Stimulated activated CD8-positive, alpha-beta memory T cell treated with anti-CD3 and anti-CD28 coated beads, Interleukin-7, amount 100 ng/mL, for 1 hour (primary cell): ENCODE measurements at places on chromosomes 5 and 9.

DNA sequence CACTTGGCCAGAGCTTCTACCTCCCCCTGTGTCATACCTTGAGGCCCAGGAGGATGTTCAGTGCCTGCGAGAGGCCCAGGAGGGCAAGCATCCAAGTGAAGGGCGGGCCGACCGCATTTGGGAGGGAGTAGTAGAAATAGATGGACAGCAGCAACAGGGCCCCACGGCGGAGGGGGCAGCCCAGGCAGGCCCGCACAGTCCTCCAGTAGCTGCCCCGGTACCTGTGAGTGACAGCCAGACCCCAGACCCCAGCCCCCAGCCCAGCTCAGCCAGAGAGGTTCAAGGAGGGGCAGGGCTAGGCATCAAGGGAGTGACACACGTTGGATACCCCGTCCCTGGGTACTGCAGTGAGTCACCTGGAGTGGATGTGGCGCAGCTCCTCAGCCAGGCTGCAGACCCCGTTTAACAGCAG is 1.4 kb downstream of the STING1 start:
- no peak for DNase-seq

- DNase-seq: no peak
Measured at GRCh38 chr9:5481322-5482040, 28.9 kb upstream of the PDCD1LG2 start.

GRCh38 chr5:72366324-72366976 is 46.3 kb downstream of the PTCD2 start:
- peak; percentile 9 for DNase-seq

DNA sequence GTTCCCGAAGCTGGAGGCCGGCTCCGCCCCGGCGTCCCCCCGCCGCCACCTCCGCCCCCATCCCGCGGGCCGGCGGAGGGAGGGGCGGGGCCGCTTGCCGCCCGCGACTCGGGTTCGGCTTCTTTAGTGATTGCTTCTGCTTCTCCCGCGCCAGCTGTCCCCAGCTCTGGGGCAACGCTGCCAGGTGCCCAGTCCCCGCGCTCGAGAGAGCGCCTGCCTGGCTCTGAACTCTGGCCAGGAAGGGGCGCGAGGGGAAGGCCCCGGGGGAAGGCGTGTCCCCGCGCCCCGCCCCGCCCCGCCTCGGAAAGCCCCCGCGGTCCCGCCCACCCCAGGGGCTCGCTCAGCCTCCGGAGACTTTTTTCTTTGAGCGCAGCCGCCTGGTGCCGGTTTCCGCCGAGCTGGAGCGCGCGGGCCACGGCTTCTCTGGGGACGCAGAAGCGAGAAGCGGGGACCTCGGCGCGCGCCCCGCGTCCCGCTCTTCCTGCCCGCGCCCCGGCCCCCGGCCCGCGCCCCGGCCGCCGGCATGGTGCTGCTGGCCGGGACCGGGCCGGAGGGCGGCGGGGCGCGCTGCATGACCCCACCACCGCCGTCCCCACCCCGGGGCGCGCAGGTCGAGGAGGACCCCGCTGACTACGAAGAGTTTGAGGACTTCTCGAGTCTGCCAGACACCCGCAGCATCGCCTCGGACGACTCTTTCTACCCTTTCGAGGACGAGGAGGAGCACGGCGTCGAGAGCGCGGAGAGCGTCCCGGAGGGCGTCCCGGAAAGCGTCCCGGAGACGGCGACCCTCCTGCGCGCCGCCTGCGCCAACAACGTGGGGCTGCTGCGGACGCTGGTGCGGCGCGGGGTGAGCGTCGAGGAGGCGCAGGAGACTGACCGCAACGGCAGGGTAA is at the start of gene ANKRD33B:
Gene ANKRD33B (plus strand): TSS at position 126 of the 893 bp plus-strand sequence. CDS start 398 bp downstream, at position 524.
- peak; percentile 49 for DNase-seq

- DNase-seq: no peak
Measured at GRCh38 chr5:10355071-10355889, 1.8 kb downstream of the MARCHF6 start.

- DNase-seq: no peak
Measured at GRCh38 chr5:1033606-1034420, 25.2 kb downstream of the NKD2 start.

DNA sequence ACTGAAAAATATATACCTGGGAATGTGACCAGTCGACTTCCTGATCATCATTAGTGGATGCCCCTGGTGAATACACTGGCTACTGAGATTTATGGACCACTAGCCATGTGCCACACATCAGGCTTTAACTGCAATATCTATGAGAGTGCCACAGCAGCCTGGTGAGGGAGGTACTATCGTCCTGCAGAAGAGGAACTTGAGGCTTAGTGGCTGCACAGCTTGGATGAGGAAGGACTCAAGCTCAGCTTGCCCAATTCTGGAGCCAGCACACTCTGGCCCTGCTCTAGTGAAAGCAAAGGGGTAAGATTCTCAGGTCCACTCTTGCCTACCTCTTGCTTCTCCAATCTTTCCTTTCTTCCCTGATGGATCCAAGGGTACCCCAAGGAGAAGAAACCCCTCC is 129.3 kb downstream of the ENTREP1 start:
- DNase-seq: no peak

- no peak for DNase-seq
Measured at GRCh38 chr5:141821430-141821925, 56.7 kb downstream of the PCDH1 start.

- DNase-seq: no peak
Measured at GRCh38 chr5:107422494-107422893, 248.2 kb downstream of the EFNA5 start.

- no peak for DNase-seq
Measured at GRCh38 chr9:91276513-91276912, 85.2 kb downstream of the AUH start.

DNA sequence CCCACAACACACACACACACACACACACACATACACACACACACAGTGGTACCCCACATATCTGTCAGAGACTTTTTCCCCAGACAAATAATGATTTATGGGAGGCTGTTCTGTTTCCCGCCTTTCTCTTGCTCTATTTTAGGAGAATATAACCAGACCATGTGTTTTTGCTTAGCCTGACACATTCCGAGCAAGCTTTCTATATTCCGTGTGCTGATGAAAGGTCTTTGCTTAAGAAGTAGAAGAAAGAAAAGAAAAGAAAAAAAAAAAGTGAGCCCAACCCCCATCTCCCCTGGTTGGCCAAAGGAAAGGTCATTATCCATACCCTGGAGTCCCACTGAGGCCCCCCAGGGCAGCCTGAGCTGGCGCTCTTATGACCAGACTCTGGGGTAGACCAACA is 338.6 kb downstream of the SLIT3 start:
- no peak for DNase-seq

GRCh38 chr9:123761905-123762605 is 167.9 kb downstream of the DENND1A start:
- DNase-seq: no peak

DNA sequence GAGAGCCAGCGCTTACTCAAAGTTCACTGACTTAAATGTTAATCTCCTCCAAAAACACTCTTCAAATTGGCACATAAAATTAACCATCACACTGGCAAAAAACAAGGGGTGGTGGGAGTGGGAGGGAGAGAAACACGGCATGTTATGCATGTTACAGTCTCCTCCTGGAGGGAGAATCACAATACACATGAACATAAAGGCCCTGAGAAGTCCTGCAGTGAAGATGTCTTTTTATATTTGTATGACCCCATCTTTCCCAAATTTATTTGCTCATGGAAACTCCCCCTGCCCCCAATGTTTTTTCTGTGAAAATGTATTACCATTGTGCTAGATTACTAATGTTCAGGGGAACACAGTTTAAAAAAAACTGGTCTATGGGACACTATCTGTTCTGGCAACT is 37.8 kb upstream of the ANKH start:
- DNase-seq: no peak
